ENCODE measurements at places on chromosomes 13 and 19.

GRCh38 chr19:38846097-38846496, 3.7 kb downstream of the HNRNPL start:
- DNase-seq = no peak

DNA sequence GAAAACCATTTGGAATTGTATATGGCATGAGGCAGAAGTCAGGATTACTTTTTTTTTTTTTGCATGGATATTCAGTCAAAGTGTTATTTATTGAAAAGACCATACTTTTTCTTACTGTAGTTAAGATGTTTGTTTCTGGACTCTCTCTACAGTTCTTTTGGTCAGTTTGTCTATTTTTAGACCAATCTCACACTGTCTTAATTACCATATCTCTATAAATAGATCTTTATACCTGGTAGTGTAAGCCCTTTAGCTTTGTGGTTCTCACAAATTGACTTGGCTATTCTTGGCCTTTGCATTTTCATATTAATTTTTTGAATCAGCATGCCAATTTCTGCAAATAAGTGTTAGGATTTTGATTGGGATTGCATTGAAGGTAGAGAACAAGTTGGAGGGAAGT, 96.8 kb downstream of the MAB21L1 start:
- DNase-seq = no peak

DNA sequence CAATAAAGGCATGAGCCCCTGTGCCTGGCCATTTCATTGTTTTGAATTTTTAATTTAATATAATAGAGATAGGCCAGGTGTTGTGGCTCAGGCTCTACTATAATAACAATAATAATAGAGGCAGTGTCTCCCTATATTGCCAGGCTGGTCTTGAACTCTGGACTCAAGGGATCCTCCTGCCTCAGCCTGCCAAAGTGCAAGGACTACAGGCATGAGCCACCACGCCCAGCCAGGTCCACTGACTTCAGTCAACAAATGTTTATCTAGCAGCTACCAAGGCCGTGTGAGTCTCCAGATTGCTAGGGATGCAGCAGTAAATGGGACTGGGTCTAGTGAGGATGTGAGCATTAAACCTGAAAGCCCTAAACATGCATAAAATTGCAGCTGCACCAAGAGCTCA, 13.8 kb upstream of the ILF3 start:
- no peak for DNase-seq

DNA sequence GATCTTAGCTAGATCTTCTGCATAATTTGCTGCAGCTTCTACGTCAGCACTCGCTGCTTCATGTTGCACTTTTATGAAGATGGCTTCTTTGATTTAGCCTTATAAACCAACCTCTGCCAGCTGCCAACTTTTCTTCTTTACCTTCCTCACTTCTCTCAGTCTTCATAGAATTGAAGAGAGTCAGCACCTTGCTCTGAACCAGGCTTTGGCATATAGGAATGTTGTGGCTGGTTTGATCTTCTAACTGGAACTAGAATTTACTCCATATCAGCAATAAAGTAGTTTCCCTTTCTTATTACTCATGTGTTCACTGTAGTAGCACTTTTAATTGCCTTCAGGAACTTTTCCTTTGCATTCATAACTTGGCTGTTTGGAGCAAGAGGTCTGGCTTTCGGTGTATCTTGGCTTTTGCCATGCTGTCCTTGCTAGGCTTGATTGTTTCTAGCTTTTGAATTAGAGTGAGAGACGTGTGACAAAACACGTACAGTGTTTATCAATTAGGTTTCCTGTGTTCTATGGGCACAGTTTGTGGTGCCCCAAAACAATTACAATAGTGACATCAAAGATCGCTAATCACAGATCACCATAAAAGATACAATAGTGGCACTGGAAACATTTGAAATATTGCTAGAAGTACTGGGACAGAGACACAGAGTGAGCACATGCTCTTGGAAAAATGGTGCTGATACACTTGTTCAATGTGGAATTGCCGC, 50.7 kb downstream of the NDFIP2 start:
- no peak for DNase-seq

DNA sequence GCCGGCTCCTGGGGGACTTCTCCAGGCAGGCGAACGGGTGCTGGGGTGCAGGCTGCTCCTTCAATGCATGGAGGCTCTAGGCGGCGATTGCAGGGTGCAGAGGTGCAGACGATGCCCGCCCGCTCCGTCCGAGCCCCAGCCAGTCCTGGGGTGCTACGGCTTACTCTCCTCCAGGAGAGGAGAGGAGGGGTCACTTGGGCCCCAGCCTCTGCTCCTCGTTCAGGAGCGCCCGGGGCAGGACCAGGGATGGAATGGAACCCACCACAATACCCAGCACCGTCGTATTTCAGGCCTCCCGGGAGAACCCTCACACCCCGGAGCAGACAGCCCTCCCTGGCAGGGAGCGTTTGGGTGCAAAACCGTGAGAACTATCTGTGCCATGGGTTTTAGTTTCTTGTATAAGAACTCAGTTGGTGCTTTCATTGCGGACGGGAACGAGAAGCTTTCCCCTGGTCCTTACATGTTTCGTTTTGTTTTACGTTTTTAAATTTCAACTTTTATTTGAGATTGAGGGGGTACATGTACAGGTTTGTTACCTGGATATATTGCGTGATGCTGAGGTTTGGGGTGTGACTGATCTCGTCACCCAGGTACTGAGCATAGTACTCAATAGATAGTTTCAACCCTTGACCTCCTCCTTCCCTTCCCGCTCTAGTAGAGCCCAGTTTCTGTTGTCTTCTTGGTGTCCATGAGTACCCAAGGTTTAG, 46.8 kb downstream of the ARHGEF18 start:
- DNase-seq = no peak

- no peak for DNase-seq
These were observed 59.8 kb upstream of the MEDAG start for GRCh38 chr13:30846311-30846710.

GRCh38 chr13:30504081-30504480, 38.3 kb upstream of the HMGB1 start:
- DNase-seq = no peak

GRCh38 chr13:110929104-110929777, 14.4 kb upstream of the ANKRD10 start:
- no peak for DNase-seq

DNA sequence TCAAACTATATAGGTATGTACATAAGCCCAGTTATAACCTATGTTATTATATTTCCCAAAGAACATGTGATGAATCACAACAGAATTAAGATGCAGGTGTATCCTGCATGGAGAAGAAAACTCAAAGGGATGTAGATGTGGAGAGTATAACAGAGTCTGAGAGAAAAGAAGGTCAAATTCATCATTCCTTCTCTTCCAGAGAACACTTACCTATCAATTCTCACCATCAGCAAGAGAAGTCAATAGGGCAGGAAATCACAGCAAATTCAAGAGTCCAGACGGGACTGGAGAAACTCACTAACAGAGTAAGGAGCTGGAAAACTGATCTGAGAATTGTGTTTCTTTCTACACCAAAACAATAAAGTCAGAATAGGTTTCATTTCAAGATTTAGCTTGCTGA, 28.4 kb downstream of the DIAPH3 start:
- DNase-seq = no peak

DNA sequence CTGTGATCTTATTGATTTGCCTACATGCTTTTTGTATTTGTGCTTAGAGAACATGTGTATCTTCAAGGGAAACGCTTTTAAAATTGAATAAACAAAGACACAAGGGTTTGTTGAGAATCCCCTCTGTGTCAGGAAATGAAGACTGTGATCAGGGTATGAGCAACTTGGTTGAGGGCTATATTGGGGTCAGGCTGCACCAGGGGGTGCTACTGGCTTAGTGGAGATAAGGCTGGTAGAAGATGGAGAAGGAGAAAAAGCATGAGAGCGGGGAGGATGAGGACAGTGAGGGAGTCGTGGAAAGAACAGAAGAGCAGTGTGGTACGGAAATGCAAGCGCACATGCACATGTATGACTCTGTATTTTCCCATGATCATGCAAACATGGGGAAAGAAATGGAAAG, 201.6 kb downstream of the MTUS2 start:
- no peak for DNase-seq

DNA sequence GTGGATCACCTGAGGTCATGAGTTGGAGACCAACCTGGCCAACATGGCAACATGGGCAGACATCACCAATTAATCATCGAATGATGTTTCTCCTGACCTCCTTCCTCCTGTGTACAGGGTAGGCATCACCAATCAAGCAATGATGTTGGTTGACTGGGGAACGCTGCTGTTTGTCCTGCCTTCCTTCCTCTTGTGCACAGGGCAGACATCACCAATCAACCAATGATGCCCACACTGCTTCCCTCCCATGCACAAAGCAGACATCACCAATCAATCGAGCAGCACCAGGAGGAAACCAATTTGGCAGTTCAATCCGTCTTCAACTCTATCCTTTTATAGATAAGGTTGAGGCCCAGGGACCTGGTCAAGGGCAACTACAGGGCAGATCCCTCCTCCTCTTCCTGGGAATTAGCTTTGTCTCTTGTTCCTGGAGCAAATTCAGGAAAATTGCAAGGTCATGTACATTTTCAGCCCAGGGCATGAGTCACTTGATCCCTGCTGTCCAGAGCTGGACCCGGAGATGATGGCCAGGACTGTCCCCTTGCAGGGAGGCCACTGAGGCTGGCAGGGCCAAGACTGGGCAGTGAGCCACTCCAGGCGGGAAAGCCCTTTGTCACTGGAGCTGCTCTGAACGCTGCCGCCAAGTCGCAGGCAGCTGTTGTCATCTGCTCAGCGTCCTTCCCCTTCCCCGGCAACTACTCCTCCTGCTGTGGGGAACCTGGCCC, 5.3 kb upstream of the CSNK1G2 start:
- DNase-seq = no peak

DNA sequence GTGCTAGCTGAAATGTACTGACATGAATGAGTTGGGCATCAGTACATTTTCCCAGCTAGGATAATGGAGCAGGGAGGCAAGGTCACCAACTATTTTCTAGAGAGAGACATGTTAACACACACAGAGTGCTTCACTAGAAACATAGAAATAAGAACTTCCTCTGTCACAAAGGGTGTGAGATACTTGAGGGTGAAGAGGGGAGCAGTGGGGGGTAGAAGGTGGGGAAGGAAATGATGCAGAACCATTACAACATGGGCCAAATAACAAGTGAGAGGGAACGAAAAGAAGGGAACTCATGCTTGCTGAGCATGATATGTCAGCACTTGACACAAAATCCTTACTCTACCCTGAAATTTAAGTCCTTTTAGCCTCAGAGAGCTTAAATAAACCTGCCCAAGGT, 87.8 kb upstream of the RFC3 start:
- no peak for DNase-seq

GRCh38 chr13:30034458-30034795, 184.0 kb upstream of the UBL3 start:
- no peak for DNase-seq

- no peak for DNase-seq
These were observed 254.2 kb downstream of the ITGBL1 start for GRCh38 chr13:101706651-101707050.

- DNase-seq = no peak
These were observed 4.4 kb downstream of the FFAR1 start for GRCh38 chr19:35352177-35352447.

- no peak for DNase-seq
These were observed 852 bp upstream of the SHISA7 start for GRCh38 chr19:55443824-55444480.

GRCh38 chr13:26007261-26008125, 44.3 kb downstream of the SHISA2 start:
- no peak for DNase-seq

- no peak for DNase-seq
These were observed 19.2 kb upstream of the C2CD4C start for GRCh38 chr19:428149-428548.

DNA sequence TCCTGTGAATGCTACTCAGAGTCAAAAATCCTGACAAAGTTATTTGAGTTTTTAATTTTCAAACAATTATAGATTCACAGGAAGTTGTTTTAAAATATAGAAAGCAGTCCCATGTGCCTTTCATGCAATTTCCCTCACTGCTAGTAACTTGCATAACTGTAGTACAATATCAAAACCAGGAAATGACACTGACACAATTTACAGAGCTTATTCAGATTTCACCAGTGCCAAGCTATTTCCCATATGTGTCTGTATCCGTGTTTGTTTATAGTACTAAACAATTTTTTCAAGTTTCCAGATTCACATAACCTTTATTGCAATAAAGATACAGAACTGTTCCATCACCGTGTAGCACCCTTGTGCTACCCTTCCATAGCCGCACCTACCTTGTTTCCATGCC, 934.6 kb downstream of the PCDH17 start:
- DNase-seq = no peak

Measured in ascending aorta (tissue), 2 donors.